Tibial nerve (tissue), 4 donors: ENCODE measurements at places on chromosomes 4 and X. TPM values are rescaled to one million over a fixed set of nuclear protein-coding genes. Genes with fewer than 3 reads are reported as not detected.
A peak's percentile ranks its signal among the peaks of the same experiment; 100 is the strongest.

Gene RP2
- 11.1 TPM for total RNA-seq

- peak; percentile 18 for DNase-seq
- no peak overlapping the region for H3K27ac ChIP-seq
- no peak overlapping the region for H3K4me3 ChIP-seq
- H3K4me1 ChIP-seq = no peaks in the 10 kb centered on the region
- no peaks in the 10 kb centered on the region for H3K27me3 ChIP-seq
These were observed 844.2 kb downstream of the RAPGEF2 start for GRCh38 chr4:159946983-159947615.

GRCh38 chr4:155602351-155603140 is 64.1 kb upstream of the GUCY1A1 start:
- H3K27ac ChIP-seq = no peak overlapping the region
- peaks cover 13% of the 10 kb centered on the region for H3K4me1 ChIP-seq
- H3K27me3 ChIP-seq = no peaks in the 10 kb centered on the region
- no peak for DNase-seq

Gene SMIM31
- not detected for total RNA-seq

Gene TCEAL1
- 109 TPM for total RNA-seq

DNA sequence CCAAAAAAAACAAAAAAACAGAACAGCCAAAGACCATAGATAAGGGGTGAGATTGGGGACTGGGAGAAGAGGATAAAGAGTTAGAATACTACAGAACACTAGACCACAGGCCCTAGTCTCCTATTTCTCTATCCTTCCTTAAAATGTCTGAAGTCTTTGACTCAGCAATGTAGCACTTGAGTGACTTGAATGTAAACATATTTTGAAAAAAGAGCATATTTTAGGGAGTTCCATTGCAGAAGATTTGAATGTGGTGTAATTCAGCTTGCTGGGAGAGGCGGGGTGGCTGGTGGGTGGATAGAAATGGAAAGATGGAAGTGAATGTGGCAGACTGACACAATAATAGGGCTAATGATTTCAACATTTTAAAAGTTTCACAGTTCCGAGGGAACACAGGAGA is 144.9 kb downstream of the CHIC2 start:
- H3K27me3 ChIP-seq = no peaks in the 10 kb centered on the region
- H3K27ac ChIP-seq = no peak overlapping the region
- no peaks in the 10 kb centered on the region for H3K4me1 ChIP-seq
- H3K36me3 ChIP-seq = no peaks in the 10 kb centered on the region
- no peak overlapping the region for H3K4me3 ChIP-seq

GRCh38 chr4:48698029-48698971 is 81.8 kb downstream of the FRYL start:
- no peaks in the 10 kb centered on the region for H3K27me3 ChIP-seq
- DNase-seq = peak; percentile 82
- H3K4me3 ChIP-seq = no peak overlapping the region
- no peaks in the 10 kb centered on the region for H3K36me3 ChIP-seq
- peaks cover 22% of the 10 kb centered on the region for H3K4me1 ChIP-seq

Gene PCDH10
- 4.4 TPM for total RNA-seq

GRCh38 chr4:83207497-83208101 is 77.0 kb downstream of the COQ2 start:
- DNase-seq = no peak
- H3K27me3 ChIP-seq = no peaks in the 10 kb centered on the region
- no peaks in the 10 kb centered on the region for H3K4me1 ChIP-seq
- H3K4me3 ChIP-seq = no peak overlapping the region
- no peak overlapping the region for H3K27ac ChIP-seq

- H3K36me3 ChIP-seq = no peaks in the 10 kb centered on the region
- no peaks in the 10 kb centered on the region for H3K27me3 ChIP-seq
- no peak overlapping the region for H3K27ac ChIP-seq
- H3K4me3 ChIP-seq = no peak overlapping the region
- no peaks in the 10 kb centered on the region for H3K4me1 ChIP-seq
- no peak for DNase-seq
These were observed 34.0 kb downstream of the LHFPL1 start for GRCh38 chrX:112645774-112646173.

DNA sequence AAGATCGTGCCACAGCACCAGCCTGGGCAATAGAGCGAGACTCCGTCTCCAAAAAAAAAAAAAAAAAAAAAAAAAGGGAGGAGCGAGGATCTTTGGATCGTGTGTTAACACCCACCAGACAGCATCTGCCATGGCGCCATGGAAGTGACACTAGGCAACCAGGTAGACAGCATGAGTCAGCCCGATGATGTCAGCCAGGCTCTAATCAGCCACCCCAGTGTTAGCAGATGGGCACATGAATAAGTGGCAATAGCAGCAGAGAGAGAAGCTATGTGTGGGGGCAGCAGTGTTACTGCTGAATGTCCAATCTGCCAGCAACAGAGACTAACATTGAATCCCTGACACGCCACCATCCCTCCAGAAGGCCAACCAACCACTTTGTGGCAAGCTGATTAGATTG is 6.6 kb downstream of the SYN1 start:
- no peak overlapping the region for H3K27ac ChIP-seq
- no peaks in the 10 kb centered on the region for H3K4me1 ChIP-seq
- no peak for DNase-seq
- no peak overlapping the region for H3K4me3 ChIP-seq
- no peaks in the 10 kb centered on the region for H3K27me3 ChIP-seq

DNA sequence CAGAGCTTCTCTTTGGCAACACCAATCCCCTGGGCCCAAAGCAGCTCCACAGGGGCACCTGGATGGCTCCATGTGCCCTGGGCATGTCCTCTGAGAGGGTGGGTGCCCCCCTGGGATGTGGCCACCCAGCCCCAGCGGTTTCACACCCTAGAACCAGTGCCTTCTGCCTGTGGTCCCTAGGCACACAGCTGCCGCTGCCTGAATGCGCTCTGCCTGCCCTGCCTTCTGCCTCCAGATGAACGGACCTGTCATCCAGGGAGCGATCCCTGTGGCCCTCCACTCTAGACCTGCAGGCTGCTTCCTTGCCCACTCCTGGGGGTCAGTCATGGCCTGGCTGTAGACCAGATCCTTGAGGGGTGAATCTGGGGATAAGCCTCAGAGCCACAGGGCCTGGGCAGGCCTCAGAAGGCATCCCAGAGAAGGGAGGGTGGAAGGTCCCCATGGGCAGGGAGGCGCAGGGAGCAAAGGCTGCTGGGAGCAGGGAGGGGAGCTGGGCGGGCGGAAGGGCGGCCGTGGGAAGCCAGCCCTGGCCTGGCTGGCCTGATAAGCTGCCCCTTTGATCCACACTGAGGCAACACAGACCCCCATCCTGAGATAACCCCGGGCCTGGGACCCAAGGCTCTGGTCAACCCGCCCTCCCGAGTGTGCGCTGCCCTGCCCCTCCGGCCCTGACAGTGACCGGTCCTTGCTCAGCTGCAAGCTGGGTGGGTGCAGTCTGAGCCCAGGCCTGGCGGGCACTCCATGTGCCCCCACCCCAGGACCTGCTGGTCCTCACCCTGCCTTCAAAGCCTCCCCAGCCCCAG is 8.1 kb upstream of the FGFR3 start:
- no peaks in the 10 kb centered on the region for H3K27me3 ChIP-seq
- H3K36me3 ChIP-seq = no peaks in the 10 kb centered on the region
- peak overlapping the region; percentile 4 for H3K27ac ChIP-seq
- peaks cover 22% of the 10 kb centered on the region for H3K4me1 ChIP-seq

Gene CYTL1
- total RNA-seq = 5.9 TPM

GRCh38 chr4:147550626-147551246 is 66.5 kb upstream of the TMEM184C start:
- no peak for DNase-seq
- no peak overlapping the region for H3K4me3 ChIP-seq
- no peaks in the 10 kb centered on the region for H3K27me3 ChIP-seq
- H3K36me3 ChIP-seq = no peaks in the 10 kb centered on the region
- no peak overlapping the region for H3K27ac ChIP-seq

- H3K36me3 ChIP-seq = no peaks in the 10 kb centered on the region
- no peak overlapping the region for H3K27ac ChIP-seq
- H3K4me1 ChIP-seq = no peaks in the 10 kb centered on the region
- H3K27me3 ChIP-seq = no peaks in the 10 kb centered on the region
These were observed 35.3 kb upstream of the NDUFC1 start for GRCh38 chr4:139337612-139338011.

GRCh38 chr4:96486563-96486962 is 646.7 kb downstream of the PDHA2 start:
- H3K27me3 ChIP-seq = no peaks in the 10 kb centered on the region
- no peak overlapping the region for H3K27ac ChIP-seq
- no peak overlapping the region for H3K4me3 ChIP-seq
- H3K36me3 ChIP-seq = no peaks in the 10 kb centered on the region

- no peaks in the 10 kb centered on the region for H3K27me3 ChIP-seq
- H3K36me3 ChIP-seq = peaks cover 17% of the 10 kb centered on the region
- no peak for DNase-seq
- peak overlapping the region; percentile 47 for H3K4me3 ChIP-seq
These were observed 465 bp downstream of the HNRNPH2 start for GRCh38 chrX:101408532-101408841.

Gene ENPP6
- 28.6 TPM for total RNA-seq

DNA sequence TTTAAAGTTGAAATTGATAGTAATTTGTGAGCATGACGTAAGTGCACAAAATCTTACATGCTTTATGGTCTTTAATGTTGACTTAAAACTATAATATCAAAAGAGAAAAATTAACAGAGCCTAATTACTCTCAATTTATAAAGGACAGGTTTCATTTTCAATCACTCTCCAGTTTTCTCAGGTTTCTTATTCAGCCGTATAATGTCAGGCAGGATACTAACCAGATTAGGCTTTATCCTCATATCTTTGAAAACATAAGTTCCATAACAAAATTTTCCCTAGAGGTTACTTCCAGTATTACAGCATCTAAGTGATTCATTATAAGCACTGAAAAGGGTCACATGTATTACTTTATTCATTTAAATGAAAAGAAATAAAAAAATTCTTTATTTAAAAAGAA is 492.1 kb downstream of the PACRGL start:
- no peak overlapping the region for H3K27ac ChIP-seq
- H3K27me3 ChIP-seq = no peaks in the 10 kb centered on the region
- no peaks in the 10 kb centered on the region for H3K4me1 ChIP-seq
- H3K36me3 ChIP-seq = no peaks in the 10 kb centered on the region
- no peak for DNase-seq

DNA sequence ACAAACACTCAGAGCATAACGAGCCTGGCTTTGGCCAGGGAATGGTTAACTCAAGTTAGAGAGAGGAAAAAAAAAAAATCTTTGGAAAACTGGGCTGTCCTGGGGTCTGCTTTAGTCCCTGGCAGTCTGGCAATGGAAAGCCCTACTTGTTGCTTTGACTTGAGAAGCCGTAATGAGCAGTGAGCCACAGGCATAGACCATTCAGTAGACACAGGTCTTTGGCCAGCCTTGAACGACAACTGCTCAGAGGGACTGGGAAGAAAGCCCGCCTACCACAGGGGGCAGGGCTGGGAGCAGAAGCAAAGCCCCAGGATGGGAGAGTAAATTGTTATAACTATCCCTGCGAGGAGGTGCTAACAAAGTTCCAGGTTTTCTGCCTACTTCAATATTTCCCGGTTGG is 25.9 kb downstream of the SLC25A43 start:
- peaks cover 3% of the 10 kb centered on the region for H3K36me3 ChIP-seq
- DNase-seq = no peak
- no peaks in the 10 kb centered on the region for H3K4me1 ChIP-seq
- no peak overlapping the region for H3K4me3 ChIP-seq

GRCh38 chrX:15050395-15050794 is 177.2 kb downstream of the MOSPD2 start:
- H3K4me3 ChIP-seq = no peak overlapping the region
- no peak for DNase-seq
- H3K36me3 ChIP-seq = no peaks in the 10 kb centered on the region

Gene MSX1
- 42.3 TPM for total RNA-seq

GRCh38 chr4:24598025-24598424 is 13.7 kb upstream of the DHX15 start:
- no peaks in the 10 kb centered on the region for H3K4me1 ChIP-seq
- no peaks in the 10 kb centered on the region for H3K27me3 ChIP-seq
- no peak overlapping the region for H3K27ac ChIP-seq
- H3K36me3 ChIP-seq = no peaks in the 10 kb centered on the region
- H3K4me3 ChIP-seq = no peak overlapping the region
- DNase-seq = no peak

- no peaks in the 10 kb centered on the region for H3K27me3 ChIP-seq
- DNase-seq = no peak
- no peak overlapping the region for H3K4me3 ChIP-seq
- H3K4me1 ChIP-seq = peaks cover 7% of the 10 kb centered on the region
These were observed 38.8 kb upstream of the GNPDA2 start for GRCh38 chr4:44765116-44765515.

DNA sequence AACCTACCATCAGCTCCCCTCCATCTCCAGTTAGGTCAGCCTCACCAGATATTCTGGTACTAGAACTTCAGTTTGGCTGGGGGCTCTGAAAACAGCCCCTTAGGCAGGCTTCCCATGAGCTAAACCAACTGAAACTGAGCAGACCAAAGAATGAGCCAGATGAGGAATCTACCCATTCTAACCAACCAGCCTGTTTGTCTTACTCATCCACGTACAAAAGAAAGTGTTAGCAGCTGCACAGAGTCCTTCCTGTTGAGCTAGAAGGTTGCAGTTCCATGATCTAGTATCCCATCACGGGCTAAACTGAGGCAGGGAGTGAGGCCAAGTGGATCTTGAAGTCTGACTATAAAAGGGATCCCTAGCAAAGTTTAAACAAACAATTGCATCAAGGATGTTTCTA is 17.5 kb downstream of the MAGEA9B start:
- H3K4me3 ChIP-seq = no peak overlapping the region
- H3K27me3 ChIP-seq = no peaks in the 10 kb centered on the region
- H3K36me3 ChIP-seq = no peaks in the 10 kb centered on the region
- no peak overlapping the region for H3K27ac ChIP-seq
- no peaks in the 10 kb centered on the region for H3K4me1 ChIP-seq

Gene PROM1
- total RNA-seq = not detected

Gene MAGEA9B
- total RNA-seq = not detected

Gene CTSO
- total RNA-seq = 24.9 TPM
